CD4-positive, alpha-beta T cell treated with Interferon alpha-2 for 1 hour (primary cell): ENCODE measurements at places on chromosomes 16 and 17.

DNA sequence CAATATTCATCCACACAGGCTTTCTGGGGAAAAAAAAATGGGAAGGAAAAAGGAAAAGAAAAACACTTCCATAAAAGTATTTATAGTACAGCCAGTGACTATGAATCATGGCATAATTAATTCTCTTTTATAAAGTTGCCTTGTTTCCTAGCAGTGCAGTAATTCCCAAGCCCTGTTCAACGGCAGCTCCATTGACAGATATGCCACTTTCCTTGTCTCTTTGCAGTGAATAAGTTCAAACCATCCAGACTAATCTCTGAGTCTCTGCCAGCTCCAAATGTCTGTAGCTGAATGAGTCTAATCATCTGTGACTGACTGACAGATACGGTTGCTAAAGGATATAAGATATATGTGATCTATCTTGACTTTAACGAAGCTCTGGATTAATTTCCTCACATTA, 52.9 kb upstream of the KCNJ16 start:
- DNase-seq, result no peak

- no peak for DNase-seq
Measured at GRCh38 chr17:45296003-45296832, 20.6 kb downstream of the MAP3K14 start.

DNA sequence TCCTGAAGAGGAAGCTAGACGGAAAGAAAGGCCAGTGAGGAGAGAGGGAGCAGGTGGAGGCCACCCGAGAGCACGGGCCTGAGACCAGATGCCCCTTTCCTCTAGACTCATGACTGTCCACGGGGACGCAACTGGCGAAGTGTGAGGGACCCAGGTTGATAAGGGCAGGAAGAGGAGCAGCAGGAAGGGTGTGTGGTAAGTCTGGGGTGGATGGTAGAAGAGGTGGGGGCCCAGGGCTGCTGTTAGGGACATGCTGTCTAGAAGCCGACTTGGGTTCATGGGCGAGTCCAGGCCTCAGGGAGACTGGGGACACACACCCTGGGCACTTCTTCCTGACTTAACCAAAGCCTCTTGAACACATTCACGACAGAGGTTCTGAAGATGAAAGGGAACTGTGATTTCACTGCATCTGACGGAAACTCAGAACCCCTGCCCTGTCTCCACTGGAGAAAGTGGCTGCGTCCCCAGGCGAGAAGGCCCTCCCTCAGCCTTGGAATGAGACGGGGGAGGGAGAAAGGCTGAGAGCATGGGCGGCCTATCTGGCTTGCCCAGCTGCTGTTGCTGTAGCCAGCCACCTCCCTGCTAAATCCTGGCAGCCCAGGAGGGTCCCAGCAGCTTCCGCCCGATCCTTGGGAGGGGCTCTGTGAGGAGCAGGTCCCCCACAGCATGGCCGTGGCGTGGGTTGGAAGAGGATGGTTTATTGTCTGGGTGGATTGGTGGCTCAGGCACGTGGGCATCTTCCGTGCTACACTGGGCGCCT, 6.0 kb downstream of the HIC1 start:
- no peak for DNase-seq

DNA sequence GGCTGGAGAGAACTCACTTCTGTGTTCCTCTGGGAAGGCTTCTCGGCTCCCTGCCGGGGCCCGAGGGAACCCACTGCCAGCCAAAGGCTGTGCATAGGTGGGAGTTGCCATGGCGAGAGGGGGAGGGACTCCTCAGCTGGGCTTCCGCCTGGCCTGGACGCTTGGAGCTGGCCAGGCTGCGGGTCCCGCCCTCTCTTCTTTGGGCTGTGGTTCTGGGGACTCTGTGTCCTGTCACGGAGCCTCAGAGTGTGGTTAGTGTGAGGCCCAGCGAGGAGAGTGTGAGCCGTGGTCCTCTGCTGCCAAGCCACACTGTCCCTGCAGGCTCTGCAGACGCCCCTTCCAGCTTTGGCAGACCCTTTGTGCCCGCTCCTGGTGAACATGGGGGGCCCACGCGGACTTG, 123.1 kb downstream of the OR1D5 start:
- no peak for DNase-seq

GRCh38 chr17:81537856-81538555, 9.8 kb downstream of the FSCN2 start:
- DNase-seq, result no peak

DNA sequence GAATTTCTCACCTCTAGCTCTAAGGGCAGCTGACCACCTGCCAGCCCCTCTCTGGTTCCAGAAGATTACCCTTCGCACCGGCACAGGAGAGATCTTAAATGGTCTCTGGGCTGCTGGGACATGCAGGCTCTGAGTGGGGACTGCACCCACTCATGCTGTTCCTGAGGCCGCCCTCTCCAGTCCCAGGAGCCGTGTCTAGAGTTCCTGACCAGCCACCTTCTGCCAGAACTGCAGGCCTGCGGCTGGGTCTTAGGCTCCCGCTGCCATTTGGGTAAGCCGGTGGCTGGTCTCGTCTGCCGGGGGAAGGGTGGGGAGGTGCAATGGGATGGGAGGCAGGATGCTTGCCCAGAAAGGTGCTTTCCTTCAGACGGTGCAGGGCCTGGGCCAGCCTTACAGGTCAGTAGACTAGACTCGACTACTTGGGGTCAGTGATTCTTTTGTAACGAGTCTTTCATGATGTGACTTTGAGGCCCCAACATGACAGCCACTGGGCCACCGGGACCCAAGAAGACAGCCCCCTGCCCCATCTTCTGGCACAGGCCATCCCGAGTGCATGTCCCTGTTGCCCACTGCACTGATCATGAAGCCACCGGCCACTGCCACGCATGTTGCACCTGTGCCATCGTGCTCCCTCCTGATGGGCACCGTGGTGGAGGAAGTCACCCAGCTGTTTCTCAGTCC, 26.4 kb downstream of the B9D1 start:
- no peak for DNase-seq

GRCh38 chr17:13931800-13932460, 137.4 kb upstream of the COX10 start:
- DNase-seq, result peak; percentile 74

DNA sequence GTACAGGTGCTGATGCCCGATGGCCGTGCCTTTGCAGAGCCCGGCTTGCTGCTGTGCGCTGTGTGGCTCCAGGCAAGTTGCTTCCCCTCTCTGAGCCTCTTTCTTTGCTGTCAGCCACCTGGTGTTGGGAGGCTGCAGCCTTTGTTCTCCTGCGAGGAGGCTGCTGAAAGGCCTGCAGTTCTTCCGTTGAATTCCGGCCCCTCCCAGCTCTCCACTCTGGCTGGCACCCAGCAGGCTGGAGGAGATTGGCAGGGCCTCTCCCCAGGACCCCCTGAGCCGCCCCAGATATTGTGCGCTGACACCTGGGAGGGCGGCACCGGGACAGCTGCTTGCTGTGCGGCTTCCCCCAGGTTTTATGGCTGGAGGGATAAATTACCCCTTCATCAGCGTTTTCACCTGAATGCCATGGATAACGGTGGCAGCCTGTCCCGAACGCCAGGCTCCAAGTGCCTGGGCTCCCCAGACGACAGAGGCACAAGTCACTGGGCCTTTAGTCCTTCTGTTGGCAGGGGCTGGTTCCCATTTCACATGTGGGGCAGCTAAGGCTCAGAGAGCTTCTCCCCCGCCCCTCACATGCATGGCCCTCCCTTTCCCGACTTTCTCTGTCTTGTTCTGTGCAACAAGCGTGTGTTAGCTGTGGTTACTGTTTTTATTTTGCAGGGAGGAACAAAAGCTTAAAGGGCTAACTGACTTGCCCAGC, 35.1 kb upstream of the GSE1 start:
- no peak for DNase-seq

- no peak for DNase-seq
Measured at GRCh38 chr17:60579090-60579489, 20.9 kb upstream of the PPM1D start.

DNA sequence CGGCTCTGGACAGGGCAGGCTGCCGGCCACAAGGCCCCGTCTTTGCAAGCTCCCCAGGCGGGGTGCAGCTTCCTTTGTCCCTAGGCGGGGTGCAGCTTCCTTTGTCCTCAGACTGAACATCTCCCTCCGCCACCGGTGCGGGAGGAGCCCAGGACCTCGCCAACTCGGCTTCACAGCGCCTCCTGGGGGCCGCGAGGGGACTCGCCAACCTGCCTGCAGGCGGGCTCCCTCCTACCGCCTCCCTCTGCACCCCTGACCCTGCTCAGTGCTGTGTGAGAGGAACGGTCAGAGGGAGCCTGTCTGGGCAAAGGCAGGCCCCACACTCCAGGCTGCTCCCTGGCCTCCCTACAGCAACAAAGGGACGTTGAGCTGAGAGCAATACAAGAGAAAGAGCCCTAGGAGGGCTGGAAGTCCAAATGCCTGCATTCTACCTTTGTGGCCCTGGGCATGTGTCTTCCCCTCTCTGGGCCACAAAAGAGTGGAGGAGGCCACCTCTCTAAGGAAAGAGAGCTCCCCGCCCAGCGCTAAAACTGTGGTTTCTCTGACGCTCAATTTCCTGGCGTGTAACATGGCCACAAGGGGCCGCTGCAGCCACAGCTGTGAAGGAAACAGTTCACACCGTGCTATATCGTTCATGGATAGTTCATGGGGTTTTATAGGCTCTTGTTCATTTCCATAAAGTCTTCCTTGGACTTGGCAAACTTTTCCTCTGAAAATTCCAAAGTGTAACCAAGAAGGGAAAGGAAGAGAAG, 20.9 kb upstream of the KRT19 start:
- peak; percentile 77 for DNase-seq

GRCh38 chr17:67027031-67027628, 17.2 kb upstream of the CACNG1 start:
- no peak for DNase-seq

DNA sequence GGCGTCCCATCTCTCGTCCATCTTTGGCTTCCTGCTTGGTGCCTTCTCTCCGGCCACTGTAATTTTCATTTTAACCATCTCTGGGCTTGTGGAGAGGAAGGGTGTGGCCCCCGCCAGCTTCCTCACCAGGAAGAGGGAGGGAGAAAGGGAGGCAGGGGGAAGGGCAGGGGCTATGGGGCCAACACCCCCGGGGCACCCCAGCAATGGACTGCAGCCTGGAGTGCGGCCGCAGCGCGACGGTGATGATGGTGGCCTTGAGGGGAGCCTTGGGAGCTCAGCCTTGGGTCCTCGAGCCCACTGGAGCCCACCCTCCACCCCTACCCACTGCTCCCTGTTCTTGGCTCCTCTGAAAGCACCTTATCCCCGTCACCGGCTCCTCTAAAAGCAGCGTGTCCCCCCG, 9.5 kb downstream of the METRNL start:
- no peak for DNase-seq

GRCh38 chr17:48471817-48472410, 41.9 kb upstream of the SKAP1 start:
- no peak for DNase-seq

- no peak for DNase-seq
Measured at GRCh38 chr17:72307836-72308235, 187.0 kb downstream of the SOX9 start.

DNA sequence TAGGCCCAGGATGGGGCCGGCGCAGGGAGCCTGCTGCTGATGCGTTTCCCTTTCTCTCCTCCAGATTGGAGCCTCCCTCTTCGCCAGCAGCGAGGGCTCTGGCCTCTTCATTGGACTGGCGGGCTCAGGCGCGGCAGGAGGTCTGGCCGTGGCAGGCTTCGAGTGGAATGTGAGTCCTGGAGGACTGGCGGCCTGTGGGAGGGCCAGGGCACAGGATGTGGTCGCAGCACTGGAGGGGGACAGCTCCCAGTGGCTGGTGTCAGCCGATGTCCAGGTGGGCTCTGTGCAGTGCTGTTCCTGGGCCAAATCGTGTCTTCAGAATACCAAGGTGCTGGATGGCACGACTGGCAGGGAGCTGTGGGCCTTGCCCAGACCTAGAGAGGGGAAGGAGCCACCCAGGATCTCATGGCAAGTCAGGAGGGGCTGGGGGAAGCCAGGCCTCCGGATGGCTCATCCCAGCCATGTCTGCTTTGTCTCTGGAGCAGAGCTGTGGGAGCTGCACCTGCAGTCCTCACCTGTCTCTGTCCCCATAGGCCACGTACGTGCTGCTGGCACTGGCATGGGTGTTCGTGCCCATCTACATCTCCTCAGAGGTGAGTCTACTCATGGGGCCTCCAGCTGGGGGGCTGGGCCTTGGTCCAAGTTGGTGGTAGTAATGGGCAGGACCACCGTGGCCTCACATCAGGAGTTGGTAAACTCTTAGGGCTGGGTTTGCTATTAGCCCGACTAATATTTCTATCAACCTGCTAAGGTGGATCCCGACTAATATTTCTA, 7.3 kb downstream of the SLC5A10 start:
- no peak for DNase-seq

GRCh38 chr17:77933777-77934398, 24.6 kb upstream of the TNRC6C start:
- no peak for DNase-seq

DNA sequence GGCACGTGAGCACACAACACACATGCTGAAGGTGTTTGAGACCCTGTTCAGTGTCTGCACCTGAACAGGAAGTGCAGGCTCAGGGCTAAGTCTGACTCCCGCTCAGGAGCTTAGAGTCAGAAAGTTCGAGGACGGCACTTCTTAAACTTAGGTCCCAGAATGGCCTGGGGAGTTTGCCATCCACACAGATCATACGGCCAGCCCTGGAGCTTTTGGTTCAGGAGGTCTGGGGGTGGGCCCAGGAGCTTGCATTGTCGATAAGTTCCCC, 4.0 kb upstream of the CAMKK1 start:
- DNase-seq, result no peak

DNA sequence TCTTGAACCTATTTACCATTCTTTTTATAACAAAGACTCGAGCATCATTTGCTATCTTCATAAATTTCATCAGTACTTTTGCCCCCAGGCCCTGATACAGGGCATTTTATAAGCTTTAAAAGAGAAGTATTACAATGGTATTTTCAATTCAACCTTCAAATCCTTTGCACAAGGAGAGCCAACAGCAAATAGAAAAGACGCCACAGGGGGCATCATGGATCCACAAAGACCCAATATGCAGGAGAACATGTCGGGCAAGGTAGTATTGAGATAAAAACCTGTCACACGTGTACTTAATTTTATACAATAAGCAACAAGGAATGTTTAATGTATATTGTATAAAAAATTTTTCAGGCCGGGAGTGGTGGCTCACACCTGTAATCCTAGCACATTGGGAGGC, 10.2 kb downstream of the MAP3K14 start:
- DNase-seq, result no peak

GRCh38 chr17:62307196-62307595, 73.2 kb upstream of the EFCAB3 start:
- no peak for DNase-seq

GRCh38 chr17:61335105-61335844, 64.4 kb upstream of the TBX2 start:
- DNase-seq, result no peak

- no peak for DNase-seq
Measured at GRCh38 chr17:31523862-31524730, 132.6 kb downstream of the RAB11FIP4 start.

GRCh38 chr17:39658346-39658745, 6.8 kb upstream of the TCAP start:
- no peak for DNase-seq

- DNase-seq, result no peak
Measured at GRCh38 chr17:81869221-81870130, 1.7 kb downstream of the ARHGDIA start.
